Activated naive CD4-positive, alpha-beta T cell treated with anti-CD3 and anti-CD28 coated beads for 36 hours (primary cell): ENCODE measurements at places on chromosomes 3 and 15.

DNA sequence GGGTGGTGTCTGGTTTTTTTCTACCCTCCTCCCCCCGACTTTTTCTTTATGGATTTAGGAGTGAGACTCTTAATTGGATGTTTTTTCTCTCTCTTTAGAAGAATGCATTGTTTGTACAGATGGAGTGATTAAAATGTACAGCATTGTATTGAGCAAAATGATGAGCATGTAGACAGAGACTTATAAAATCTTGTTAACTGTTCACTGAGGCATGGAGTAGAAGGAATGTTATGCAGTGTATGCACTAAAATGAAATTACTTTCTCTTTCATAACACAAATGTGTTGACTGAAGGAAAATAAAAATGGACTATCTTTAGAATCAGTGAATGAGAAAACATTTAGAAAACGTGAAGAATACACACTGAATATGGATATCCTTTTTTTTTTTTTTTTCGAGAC, 39.8 kb downstream of the ZFAND6 start:
- no peak for DNase-seq

DNA sequence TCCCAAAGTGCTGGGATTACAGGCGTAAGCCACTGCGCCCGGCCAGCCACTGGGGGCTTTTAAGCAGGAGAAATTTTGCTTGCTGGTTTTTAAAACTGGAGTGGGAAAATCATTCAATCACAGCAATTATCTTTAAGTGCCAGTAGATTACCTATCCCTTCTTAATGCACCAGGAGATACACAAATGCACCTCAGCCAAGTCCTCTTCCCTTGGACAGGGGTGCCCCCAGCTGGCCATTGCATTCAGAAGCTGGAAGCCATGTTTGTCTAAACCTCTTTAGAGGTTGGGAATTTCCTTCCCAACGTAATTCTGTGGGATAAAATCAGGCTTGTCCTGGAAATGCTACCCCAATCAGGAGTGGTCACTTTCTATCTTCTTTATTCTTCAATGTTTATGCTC, 26.6 kb downstream of the MIX23 start:
- DNase-seq, result peak; percentile 63

- no peak for DNase-seq
These were observed 161.6 kb downstream of the ADAMTSL3 start for GRCh38 chr15:83815506-83815905.

- no peak for DNase-seq
These were observed 745.6 kb downstream of the VGLL3 start for GRCh38 chr3:86245360-86245759.

DNA sequence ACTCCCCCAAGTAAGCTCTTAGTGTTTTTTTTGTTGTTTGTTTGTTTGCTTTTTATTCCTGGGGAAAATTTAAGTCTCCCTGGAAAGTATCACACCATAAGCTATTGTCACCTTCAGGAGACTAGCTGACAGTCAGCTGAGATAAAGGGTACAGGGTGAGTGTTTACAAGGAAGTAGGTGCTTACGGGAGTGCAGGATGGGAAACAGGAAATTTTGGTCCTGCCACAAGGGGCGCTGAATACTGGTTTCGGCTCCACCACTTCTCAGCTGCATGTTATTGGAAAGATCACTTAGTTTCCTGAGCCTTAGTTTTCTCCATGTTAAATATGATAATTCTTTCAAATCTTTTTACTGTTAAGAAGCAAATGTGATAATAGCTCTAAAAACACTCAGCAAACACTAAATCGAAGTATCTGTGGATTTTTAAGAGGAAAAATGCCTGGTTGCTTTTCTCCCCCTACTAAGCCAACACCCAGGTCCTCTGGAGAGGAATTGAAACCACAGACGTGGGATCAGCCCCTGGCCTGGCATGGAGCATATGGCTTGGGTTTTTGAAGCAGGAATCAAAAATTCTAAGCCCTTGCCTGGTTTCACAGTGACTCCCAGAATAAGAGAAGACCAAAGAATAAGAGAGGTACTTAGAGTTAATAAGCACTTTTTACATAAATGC, 90.7 kb downstream of the SCN11A start:
- peak; percentile 54 for DNase-seq

DNA sequence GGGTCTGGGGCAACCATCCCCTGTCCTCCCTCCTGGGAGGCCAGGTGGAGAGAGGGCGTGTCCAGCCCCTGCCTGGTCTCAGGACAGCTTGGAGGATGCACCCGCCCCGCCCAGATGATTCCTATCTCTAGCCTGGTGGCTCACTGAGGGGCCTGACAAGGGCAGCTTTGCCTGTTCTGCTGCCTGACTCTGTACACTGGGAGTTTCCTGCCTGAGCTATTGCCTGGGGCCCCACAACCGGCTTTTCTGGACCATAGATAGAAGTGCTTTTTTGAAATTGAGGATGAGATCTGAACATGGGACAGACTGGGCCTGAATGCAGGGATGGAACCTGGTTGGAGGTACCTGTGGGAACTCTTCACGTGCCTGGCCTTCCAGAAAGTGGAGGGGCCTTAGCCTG, 751 bp upstream of the PLA2G4E start:
- no peak for DNase-seq

GRCh38 chr3:194278186-194278845, 72.8 kb downstream of the CPN2 start:
- no peak for DNase-seq

GRCh38 chr3:28347374-28348264, 902 bp upstream of the ZCWPW2 start:
- DNase-seq, result no peak

DNA sequence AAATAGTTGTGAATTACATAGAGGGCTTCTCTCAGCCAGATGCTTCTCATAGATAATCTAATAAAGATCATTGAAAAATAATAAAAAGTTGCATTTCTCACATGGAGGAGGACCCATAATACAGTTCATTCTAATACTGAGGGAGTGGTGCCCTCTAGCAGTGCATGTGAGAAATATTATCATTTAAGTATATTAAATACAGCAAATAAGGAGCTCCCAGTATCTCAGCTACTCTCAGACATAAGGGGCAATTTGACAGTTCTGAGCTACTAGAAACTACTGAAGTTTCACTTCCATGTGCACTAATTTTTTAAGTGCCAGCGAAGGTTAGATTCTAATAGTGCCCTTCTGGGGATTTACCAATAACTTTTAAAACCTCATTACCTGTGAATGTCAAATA, 188.3 kb downstream of the IL5RA start:
- DNase-seq, result peak; percentile 10
